ENCODE measurements at places on chromosomes 1 and 21. TPM values are rescaled to one million over a fixed set of nuclear protein-coding genes. Genes with fewer than 3 reads are reported as not detected.

The RHCE gene
- total RNA-seq, result not detected

The MRPL37 gene
- 43.7 TPM for total RNA-seq

- no peak for DNase-seq
- no peak overlapping the region for H3K4me3 ChIP-seq
Observed at GRCh38 chr1:170538687-170539086, 6.7 kb downstream of the GORAB start.

The UBE4B gene
- 31.2 TPM for total RNA-seq

DNA sequence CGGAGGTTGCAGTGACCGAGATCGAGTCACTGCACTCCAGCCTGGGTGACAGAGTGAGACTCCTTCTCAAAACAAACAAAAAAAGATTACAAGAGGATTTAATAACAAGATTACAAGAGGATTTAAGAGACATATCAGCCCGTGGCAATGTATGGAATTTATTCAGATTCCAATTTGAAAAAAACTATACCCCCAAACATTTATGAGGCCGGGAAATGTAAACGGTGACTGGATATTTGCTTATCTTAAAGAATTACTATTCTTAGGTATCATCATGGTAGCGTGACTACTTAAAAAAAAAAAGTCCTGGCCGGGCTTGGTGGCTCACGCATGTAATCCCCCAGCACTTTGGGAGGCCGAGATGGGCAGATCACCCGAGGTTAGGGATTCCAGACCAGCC is 21.2 kb upstream of the ELK4 start:
- H3K36me3 ChIP-seq, result no peaks in the 10 kb centered on the region
- no peak overlapping the region for H3K4me3 ChIP-seq
- no peak for DNase-seq
- H3K27ac ChIP-seq, result no peak overlapping the region
- H3K27me3 ChIP-seq, result no peaks in the 10 kb centered on the region

- DNase-seq, result no peak
- no peaks in the 10 kb centered on the region for H3K4me1 ChIP-seq
- H3K27me3 ChIP-seq, result no peaks in the 10 kb centered on the region
- no peak overlapping the region for H3K27ac ChIP-seq
- no peaks in the 10 kb centered on the region for H3K36me3 ChIP-seq
- H3K4me3 ChIP-seq, result no peak overlapping the region
Observed at GRCh38 chr1:106957795-106958194, 98.7 kb upstream of the PRMT6 start.

The ARHGEF16 gene
- total RNA-seq, result 16.5 TPM

DNA sequence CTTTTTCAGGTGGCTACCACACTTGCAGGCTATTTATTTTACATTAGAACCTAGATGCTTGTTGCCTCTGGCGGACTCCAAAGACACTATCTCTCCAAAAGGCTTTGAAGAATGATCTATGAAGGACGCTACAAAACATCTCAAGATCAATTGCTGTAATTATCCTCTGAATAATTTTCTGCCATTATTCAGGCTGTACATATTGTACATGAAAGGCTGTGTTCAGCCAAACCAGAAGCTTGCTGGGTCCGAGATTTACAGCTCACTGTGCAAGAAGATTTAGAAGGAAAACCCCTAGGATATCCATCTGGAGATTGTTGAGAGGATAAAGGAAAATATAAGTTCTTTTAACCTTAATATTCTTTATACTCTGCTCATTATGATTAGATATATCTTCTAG is 523.6 kb upstream of the PLXNA2 start:
- no peak overlapping the region for H3K27ac ChIP-seq
- H3K4me3 ChIP-seq, result no peak overlapping the region
- H3K36me3 ChIP-seq, result no peaks in the 10 kb centered on the region
- no peaks in the 10 kb centered on the region for H3K4me1 ChIP-seq
- DNase-seq, result no peak
- H3K27me3 ChIP-seq, result no peaks in the 10 kb centered on the region

GRCh38 chr1:47875831-47876586 is 121.2 kb downstream of the TRABD2B start:
- no peak for DNase-seq
- no peaks in the 10 kb centered on the region for H3K36me3 ChIP-seq
- no peaks in the 10 kb centered on the region for H3K27me3 ChIP-seq
- no peak overlapping the region for H3K4me3 ChIP-seq
- H3K4me1 ChIP-seq, result no peaks in the 10 kb centered on the region
